ENCODE measurements at places on chromosomes 11 and 22.

- DNase-seq = no peak
Measured at GRCh38 chr11:59800390-59801025, 10.1 kb downstream of the MRPL16 start.

DNA sequence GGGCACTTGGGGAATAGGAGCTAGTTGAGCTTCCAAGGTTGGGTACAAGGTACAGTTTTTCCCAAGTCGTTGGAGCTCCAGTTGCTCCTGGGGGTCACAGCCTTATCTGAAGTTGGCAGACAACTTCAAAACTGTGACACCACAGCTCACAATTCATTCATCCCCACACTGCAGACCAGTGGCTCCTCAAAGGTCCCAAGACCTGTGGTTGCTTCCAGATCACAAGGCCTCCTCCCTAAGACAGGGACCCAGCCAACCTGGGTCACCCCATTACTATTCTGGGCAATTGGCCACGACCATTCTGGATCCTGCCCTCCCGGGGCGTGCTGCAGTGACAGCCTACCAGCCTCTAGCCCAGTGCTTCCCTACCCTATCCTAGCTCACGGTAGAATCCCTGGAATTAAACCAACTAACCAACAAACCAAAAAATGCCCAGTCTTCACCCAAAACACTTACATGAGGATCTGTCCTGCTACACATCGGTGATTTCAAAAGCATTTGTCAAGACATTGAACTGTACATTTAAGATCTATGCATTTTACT lies 862 bp upstream of the PDXP start:
- no peak for DNase-seq

GRCh38 chr22:21598302-21598701 lies 30.8 kb downstream of the UBE2L3 start:
- DNase-seq = no peak

DNA sequence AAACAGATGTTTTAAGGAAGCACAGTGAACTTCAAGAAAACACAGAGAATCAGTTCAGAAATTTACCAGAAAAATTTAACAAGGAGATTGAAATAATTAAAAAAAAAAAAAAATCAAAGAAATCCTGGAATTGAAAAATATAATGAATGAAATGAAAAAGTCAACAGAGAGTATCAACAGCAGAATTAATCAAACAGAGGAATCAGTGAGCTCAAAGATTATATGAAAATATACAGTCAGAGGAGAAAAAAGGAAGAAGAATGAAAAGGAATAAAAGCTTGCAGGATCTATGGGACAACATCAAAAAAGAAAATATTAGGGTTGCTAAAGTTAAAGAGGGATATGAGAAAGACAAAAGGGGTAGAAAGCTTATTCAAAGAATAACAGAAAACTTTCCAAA lies 82.3 kb downstream of the XRRA1 start:
- no peak for DNase-seq

- DNase-seq = no peak
Measured at GRCh38 chr11:73655686-73656085, 9.3 kb downstream of the PLEKHB1 start.

- DNase-seq = no peak
Measured at GRCh38 chr22:20186183-20186870, 35.5 kb upstream of the CCDC188 start.

GRCh38 chr11:62923601-62924411 lies 2.6 kb upstream of the CHRM1 start:
- no peak for DNase-seq

GRCh38 chr11:34811858-34812257 lies 104.3 kb downstream of the APIP start:
- no peak for DNase-seq

DNA sequence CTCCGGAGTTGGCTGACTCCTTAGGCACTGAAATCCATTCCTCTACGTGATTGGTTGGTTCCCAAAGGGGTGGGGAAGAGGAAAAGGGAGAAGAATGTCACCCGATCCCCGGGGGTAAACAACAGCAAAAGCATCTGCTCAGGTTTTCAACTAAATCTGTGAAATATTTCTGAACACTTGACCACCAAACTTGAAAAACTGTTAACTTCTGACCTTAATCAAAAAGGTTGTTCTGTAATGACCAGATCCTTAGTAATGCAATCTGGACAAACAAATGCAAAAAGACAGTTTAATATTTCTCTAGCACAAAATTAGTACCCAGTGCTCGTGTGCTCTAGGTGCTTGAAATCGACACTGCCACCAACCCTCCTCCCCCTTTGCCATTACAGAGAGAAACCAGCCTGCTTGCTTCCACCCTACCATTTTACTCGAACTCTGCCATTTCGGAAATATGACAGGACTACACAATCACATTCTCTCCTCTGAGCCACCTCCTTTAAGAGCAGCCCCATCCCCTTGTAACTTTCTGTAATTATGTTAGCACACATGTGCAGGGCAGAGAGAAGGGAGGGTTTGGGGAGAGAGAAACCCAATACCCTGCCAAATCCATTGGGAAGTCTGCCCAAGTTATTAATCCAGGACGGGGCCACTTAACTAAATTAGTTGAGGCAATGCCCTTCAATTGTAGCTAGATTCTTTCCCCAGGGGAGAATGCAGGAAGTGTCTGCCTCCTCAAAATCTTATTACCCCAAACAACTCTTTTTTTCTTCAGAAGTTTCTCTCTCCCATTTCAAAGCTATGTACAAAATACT lies 113.8 kb downstream of the RBFOX2 start:
- DNase-seq = no peak

- DNase-seq = no peak
Measured at GRCh38 chr22:36197514-36198146, 4.0 kb downstream of the APOL4 start.

DNA sequence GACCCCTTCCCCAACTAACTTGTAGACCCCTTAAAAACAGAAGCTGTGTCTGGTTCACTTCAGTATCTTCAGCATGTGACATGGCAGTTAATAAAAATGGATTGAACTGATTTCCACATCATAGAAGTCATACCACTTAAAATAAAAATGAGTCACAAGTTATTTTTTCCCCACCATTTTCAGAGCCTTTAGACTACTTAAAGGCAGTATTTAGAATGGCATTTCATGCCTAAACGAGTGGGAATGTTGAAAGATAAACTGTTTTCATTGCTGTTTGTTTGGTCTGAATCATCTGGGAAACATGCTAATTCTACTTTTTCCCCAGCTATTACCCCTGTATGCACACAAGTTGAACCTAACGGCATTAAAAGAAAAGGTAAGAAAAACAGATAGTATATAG lies 324.0 kb downstream of the RAB38 start:
- no peak for DNase-seq

GRCh38 chr11:9550191-9550628 lies 23.3 kb upstream of the WEE1 start:
- no peak for DNase-seq

GRCh38 chr22:44709881-44710392 lies 7.9 kb downstream of the PRR5 start:
- no peak for DNase-seq

- DNase-seq = no peak
Measured at GRCh38 chr11:6594142-6594768, 9.2 kb downstream of the RRP8 start.

DNA sequence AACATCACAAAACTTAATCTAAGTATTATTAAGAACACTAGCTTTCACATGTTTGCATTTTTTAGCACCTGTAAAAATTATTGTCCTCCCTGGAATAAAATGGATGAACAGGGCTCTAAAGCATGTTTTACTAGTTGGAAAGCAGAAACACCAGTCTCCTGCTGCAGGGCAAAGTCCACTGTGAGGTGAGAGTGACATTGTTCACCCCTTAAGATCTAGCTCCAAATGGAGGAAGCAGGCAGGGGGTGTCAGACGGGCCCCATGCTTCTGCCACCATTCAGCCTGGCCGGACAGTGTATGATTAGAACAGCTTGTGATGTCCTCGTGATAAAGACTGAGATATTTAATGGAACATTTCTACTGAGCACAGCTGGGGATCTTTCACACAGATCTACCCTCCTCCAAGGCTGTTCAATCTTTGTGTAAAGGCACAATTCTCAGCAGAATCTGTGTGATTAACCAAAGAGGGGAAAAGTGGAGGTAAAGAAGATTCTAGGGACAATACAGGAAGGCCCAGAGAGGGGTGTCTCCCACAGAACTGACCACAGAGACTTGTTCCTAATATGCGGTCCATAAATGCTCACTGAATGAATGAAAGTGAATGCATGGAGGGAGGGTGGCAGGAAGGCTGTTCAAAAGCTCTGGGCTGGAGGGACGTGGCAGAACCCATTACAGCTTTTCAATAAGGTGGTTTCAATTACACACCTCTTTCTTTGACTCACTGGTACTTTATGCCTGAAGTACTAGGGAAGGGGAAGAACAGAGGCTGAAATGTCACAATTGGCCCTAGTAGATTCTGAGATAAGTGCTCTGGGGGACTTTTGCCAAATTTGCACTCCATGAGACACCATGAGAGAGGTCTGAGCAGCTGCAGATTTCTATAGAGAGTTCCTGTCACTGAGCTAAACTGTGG lies 239.1 kb upstream of the ARHGAP20 start:
- DNase-seq = no peak

- no peak for DNase-seq
Measured at GRCh38 chr11:78277314-78277994, 88.7 kb downstream of the USP35 start.

DNA sequence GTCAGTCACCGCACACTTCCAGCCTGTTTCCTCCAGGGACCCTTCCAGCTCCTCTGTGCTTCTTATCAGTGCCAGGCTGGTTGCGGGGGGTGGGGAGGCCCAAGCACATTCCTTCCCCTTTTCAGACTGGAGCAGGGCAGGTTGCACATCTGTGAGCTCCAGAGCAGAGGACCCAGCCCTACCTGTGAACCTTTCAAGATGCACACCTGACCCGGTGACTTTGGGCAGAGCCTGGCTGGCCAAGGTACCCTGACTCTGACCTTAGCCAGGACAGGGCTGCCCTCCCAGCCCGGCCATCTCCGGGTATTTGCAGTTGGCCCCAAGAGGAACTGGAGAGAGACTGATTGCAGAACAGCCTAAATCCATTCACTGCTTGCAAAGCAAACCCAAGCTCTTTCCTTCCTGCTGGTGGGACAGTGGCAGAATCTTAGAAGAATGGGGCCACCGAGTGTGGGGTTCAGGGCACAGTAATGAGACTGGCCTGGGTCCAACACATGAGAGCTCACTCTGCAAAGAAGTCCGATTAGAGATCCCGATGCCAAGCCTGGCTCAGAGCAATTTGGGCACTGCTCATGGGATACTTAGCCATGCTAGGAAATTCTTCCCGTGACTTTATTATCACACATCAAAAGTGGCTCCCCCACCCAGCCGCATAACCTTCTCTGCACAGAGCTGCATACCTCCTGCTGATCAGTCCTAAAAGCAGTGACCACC lies 64.7 kb upstream of the CCND1 start:
- no peak for DNase-seq

GRCh38 chr11:31805037-31805628 lies 6.0 kb downstream of the PAX6 start:
- DNase-seq = no peak

- DNase-seq = no peak
Measured at GRCh38 chr11:110948112-110948511, 235.9 kb upstream of the ARHGAP20 start.

Measured in stimulated activated CD8-positive, alpha-beta memory T cell treated with anti-CD3 and anti-CD28 coated beads, Interleukin-2, amount 100 ng/mL, for 1 hour (primary cell).